ENCODE measurements at places on chromosomes 16 and 17.

- peak; percentile 19 for DNase-seq
These were observed 818 bp downstream of the DNAJC7 start for GRCh38 chr17:42016411-42016831.

DNA sequence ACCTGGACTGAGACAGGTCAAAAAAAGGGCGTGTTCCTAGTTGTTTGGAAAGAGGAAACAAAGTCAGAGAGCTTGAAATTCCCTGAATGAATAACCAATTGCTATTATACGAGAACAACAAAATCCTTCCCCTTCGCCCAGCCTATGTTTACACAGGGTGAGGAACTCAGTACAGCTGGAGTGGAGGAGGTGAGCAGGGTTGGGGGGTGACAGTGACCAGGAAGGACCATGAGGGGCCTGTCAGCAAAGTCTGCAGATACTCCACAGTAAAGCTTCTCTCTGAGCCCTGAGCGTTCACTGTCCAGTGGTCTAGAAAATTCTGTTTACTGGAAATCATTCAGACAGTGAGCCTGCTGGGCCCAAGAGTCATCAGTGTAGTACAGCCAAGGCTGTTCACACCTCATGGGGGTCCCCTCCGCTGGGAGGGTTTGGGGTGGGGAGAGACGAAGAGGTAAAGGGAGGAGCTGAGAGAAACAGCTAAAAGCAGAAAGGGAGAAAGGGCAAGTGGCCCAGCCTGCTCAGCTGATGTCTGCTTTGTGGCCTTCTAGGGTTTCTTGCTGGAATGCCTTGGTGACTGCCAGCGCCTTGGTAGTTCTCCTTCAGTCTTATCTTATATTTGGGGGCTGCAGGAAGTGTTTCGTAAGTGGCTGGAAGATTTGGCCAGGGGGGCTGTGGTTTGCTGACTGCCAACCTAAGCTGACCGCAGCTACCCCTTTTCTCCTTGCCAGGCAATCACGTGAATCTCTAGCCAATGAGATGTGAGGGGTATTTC lies 5.7 kb downstream of the DUSP3 start:
- DNase-seq = no peak

DNA sequence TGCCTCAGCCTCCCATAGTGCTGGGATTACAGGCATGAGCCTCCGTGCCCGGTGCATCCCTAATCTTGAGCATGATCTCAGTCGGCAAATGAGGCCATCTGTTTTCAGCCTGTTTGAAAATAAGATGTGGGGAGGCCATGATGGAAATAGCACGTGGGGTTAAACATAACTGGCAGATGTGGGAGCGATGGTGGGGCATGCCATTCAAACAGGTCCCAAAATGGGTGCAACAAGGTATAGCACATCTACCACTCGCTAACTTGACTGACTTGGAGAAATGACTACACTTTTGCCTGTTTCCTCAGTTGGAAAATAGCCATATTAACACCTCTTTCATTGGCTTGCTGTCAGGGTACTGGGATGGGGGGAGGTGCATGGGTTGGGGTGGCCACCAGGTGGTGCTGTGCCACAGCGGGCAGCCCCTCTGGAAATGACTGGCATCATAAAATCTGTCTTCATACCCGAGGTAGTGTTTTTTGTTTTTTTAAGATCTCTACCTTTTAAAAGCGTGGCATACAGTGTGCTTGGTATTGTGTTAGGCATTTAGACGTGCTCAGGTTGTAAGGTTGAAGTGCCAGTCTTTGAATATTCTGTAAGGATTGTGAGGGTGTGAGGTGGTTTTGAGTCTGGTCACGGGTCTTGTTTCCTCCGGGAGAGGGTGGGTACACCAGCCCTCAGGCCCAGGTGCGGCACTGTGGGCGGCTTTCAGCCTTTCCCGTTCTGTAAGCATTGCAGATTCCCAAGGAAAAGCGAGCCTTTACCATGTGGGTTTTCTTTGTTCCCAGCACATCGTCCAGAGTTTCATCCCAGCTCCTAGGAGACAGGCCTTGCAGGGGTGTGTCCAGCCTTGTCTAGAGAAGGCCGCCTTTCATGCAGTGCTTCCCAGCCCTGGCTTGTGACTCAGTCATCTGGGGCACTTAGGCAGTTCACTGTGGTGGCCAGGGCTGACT lies 2.9 kb upstream of the TTYH2 start:
- DNase-seq = peak; percentile 62

GRCh38 chr17:19346351-19347255 lies 15.9 kb downstream of the B9D1 start:
- peak; percentile 90 for DNase-seq

- DNase-seq = peak; percentile 86
These were observed 129.1 kb downstream of the SNX11 start for GRCh38 chr17:48236681-48237134.

- peak; percentile 80 for DNase-seq
These were observed 16.9 kb upstream of the CCL22 start for GRCh38 chr16:57341441-57342303.

- peak; percentile 10 for DNase-seq
These were observed at the start of gene HSD11B2 for GRCh38 chr16:67430977-67431774. Gene HSD11B2, plus strand, starts transcription at chr16:67431121. Its CDS starts 128 bp downstream, at chr16:67431249.

- no peak for DNase-seq
These were observed 1.1 kb downstream of the CREBBP start for GRCh38 chr16:3879258-3879886.

DNA sequence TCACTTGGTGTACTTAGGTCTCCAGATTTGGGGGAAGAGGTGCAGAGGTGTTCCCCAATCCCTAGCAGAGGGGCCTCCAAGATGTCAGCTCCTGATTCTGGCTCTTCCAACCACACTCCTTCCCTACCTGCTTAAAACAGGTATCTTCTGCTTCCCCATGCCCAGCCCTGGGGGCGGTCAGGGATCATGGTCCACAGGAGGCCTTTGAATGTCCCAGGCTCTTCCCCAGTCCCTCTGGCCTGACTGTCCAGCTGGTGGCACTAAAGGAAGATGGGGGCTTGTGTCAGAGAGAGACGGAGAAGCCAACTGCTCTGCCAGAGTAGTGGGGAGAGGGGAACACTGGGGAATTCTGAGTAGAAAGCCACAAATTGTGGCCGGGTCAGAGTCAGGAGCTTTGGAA lies 3.8 kb downstream of the ARL4D start:
- DNase-seq = no peak
